ENCODE measurements at places on chromosomes 4 and X.
A peak's percentile ranks its signal among the peaks of the same experiment; 100 is the strongest.

DNA sequence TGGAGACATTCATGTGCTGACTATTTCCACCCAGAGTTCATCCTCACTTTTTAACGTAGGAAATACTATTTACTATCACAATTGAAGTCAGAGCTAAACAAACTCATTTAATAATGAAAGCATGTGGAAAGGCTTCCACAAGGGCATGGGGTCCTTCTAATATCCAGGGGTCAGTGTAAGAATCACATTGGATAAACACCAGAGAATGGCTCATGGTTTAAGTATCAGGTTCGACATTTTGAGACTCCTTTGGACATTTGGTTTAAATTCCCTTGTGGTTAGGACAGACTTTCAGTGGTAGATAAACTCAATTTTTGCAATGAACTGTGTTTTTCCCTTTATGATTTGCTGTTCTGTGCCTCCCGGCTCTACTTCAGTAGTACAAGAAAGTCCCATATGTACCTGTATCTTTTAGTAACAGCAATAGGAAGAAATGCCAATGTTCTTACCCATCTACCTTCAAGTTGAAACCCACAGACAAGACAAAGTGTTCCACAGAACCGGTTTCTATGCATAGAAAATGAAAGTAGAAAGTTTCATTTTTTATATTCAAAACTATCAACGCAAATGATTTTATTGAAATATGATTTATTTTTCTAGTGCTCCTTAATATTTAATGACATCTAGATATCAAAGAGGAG, 589.0 kb upstream of the FAM241A start:
- DNase-seq, result no peak

DNA sequence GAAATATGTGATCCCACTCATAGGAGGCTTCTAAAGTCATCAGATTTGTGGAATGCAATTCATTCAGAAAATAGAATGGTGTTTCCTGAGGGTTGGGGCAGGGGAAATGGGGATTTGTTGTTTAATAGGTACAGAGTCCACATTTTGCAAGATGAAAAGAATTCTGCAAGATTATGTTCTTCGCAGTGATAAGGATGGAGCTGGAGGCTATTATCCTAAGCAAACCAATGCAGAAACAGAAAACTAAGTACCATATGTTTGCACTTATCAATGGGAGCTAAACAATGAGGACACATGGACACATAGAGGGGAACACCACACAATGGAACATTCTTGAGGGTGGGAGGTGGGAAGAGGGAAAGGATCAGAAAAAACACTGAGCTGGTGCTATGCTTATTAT, 144.3 kb upstream of the NLGN4X start:
- DNase-seq, result no peak

DNA sequence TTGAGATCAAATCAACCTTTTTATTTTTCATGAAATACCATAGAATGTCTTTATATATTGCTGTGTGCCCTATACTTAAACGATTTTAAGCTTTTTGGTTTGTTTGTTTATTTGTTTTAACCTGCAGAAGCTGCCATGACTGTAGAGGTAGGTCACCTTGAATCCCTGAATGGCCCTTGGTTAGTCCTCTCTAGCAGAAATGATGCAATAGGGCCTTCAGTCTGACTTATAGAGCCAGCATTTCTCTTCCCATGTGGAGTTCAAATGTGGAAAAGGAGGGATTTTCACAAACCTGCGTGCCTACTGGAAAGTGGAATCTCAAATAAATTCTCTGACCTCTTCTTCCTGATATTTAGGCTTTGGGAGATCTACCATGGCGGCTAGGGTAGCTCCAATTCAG, 327.9 kb downstream of the MAPK10 start:
- DNase-seq, result no peak

GRCh38 chr4:56464581-56464980, 2.8 kb upstream of the SRP72 start:
- DNase-seq, result no peak

- no peak for DNase-seq
These were observed 35.3 kb upstream of the RPS6KA6 start for GRCh38 chrX:84223261-84223660.

- DNase-seq, result no peak
These were observed 54.7 kb downstream of the CD38 start for GRCh38 chr4:15832523-15833451.

- DNase-seq, result no peak
These were observed 10.8 kb downstream of the LRP2BP start for GRCh38 chr4:185384930-185385331.

GRCh38 chr4:38980903-38981676, 51.1 kb downstream of the TMEM156 start:
- peak; percentile 16 for DNase-seq

DNA sequence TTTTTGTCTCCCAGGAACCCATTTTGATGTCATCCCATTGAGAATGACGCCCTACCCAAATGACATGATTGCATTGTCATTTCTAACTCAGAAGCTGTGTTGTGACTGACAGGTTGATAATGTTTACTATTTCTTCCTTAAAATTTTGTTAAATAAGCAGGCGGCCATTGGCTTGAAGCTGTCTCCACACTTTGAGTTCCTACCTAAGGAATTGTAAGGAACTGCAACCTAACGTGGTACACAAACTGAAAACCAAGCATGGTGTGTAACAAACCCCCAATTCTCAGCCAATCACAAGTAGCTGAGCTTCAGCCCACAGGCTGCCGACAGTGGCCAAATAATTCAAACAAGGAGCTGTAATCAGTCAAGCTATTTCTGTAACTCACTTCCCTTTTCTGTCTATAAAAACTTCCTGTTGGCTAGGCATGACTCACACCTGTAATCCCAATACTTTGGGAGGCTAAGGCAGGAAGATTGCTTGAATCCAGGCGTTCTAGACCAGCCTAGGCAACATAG, 2.9 kb upstream of the MND1 start:
- peak; percentile 7 for DNase-seq

DNA sequence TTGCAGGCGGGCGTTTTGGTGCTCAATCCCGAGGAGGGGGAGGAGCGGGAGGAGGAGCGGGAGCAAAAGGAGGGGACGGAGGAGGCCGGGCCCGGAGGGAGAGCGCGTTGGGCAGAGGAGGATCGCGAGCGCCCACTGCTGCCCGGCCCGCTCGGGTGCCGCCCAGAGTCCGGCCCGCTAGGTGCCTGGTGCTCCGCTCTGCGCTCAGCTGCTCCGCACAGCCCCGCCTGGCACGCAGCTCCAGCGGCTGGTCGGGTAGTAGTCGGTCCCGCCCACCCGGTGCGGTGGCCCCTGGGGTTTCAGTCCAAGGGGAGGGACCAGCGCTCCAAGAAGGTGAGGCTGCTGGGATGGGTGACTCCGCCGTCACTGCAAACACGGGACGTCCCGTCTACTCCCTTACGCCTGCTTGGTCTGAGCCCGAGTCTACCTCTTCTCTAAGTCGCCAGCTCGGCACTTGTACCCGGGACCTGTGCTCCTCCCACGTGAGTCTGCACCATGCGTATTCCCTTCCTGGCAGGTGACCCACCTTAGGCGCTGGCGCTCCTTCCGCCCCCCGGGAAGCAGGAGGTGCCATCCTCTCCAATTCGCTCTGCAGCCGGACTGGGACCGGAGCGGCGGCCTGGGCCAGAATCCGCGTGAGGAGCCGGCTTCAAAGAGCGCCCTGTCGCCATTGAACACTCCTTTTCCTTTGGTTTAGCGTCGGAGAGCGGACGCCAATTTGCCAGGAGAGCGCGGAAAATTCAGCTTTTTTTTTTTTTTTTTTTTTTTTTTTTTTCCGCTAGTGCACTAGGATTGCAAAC, 405 bp upstream of the HS3ST1 start:
- no peak for DNase-seq

GRCh38 chr4:41346306-41347061, 89.8 kb downstream of the UCHL1 start:
- no peak for DNase-seq

- no peak for DNase-seq
These were observed 88.3 kb upstream of the UNC5C start for GRCh38 chr4:95637043-95637600.

DNA sequence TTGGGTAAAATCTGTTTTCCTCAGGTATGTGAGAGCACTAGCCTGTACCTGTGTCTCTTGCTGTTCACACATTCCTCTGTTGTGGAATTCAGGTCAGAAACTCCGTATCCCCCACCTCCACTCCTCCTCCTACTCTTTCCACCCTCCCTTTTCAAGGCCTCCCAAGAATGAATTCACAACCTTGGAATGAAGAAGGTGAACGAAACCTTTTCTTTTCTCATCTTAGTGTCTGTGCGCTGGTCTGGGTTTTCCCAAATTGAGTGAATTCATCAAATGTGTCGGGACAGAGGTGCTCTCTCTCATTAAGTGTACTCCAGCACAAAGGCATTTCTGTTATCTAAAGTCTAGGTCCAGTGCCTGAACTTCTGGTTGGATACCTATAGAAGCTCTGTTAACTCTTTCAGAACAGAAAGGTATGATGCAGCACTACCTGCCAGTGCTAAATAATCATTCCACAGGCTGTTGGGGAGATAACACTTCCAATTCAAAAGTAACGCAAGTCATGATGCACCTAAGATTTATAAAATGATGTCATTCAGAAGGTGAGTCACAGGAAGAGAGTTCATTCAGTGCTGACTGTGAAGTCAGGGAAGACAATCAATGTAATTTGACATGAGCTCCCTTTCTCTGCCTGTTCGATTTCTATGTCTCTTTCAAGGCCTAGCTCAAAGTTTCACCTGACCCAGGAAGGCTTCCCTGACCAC, 41.9 kb downstream of the COL4A6 start:
- peak; percentile 17 for DNase-seq

DNA sequence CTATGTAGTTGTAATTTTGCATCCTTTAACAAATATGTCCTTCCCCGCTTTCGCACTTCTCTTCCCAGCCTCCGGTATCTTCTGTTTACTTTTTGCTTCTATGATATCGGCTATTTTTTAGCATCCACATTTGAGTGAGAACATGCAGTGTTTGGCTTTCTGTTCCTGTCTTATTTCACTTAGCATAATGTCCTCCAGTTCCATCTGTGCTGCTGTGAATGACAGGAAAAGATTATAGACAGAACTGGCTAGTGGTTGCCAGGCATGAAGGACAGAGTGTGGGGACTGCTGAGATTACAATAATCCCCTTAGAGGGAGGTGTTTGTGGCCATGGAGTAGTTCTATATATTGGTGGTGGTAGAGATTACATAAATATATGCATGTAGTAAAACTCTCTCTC, 588.6 kb downstream of the NLGN4X start:
- no peak for DNase-seq
